ENCODE measurements at places on chromosomes 2 and 18.

DNA sequence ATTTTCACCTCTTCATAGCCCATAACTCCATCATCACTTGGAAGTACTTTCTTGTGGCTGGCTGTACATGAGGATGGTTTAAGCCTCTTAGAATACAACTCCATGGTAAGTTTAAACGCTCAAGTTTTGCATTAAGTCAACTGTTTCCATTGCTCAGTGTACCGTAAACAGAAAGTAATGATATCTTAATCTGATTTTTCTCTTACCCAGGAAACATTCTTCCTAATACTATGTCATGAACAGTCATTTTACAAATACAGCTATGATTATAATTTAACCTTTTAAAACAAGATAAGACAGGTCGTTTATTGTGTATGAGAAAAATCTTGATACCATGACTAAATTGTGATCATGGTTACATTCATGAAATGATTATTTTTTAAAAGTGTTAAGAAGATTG lies 11.6 kb upstream of the DYNC2LI1 start:
- DNase-seq = no peak

DNA sequence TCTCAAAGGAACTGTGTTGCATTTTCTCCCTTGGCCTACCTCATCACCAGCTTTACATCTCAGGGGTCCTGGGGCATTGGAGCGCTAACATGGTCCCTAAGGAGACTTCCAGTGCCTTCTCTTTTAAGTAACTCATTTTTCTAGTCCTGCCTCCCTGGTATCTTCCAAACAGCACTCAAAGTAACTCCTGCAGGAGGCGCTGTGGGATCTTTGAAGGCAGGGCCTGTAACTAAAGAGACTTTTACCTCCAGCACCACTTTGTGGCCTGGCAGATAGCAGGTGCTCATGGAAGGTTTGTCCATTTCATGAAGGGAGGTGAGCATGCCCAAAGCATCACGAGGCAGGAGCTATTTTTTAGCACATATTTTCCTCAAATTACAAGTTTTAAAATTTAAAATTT lies 411.0 kb upstream of the GYPC start:
- DNase-seq = no peak

DNA sequence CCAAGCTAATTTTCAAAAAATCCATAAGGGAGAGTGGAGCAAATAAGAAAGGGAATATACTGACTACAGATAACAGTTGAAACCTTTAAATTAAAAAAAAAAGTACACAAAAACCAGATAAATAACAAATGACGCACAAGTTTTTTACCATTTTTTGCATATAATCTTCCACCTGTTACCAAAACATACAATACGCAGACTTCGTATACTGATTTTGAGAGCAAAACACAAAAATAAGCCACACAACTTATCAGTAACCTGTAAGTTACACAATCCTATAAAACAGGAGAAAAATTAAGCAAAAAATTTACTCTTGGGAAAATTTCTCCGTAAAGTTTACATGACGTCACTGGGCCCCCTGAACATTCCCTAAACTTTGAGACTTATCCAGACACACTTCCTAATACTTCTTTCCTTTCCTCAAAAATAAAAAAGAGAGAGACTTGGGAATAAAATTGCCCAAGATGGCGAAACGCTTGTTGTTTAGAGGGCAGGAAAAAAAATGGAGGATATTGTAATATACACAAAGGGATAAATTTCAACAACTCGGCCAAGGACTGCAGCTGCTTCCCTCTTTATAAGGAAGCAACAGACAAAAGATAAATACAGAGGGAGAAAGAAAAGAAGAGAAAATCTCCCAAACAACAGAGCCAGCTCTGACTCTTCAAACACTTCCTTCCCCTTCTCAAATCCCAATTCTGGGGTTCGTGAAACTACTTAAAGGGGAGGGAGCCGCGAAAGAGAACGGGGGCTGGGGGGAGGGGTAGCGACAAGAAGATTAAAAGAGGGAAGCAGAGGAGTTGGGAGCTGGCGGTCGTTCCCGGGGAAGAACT lies 1.6 kb downstream of the BAZ2B start:
- peak; percentile 43 for DNase-seq

- DNase-seq = no peak
These were observed 16.2 kb downstream of the IWS1 start for GRCh38 chr2:127510073-127510472.

DNA sequence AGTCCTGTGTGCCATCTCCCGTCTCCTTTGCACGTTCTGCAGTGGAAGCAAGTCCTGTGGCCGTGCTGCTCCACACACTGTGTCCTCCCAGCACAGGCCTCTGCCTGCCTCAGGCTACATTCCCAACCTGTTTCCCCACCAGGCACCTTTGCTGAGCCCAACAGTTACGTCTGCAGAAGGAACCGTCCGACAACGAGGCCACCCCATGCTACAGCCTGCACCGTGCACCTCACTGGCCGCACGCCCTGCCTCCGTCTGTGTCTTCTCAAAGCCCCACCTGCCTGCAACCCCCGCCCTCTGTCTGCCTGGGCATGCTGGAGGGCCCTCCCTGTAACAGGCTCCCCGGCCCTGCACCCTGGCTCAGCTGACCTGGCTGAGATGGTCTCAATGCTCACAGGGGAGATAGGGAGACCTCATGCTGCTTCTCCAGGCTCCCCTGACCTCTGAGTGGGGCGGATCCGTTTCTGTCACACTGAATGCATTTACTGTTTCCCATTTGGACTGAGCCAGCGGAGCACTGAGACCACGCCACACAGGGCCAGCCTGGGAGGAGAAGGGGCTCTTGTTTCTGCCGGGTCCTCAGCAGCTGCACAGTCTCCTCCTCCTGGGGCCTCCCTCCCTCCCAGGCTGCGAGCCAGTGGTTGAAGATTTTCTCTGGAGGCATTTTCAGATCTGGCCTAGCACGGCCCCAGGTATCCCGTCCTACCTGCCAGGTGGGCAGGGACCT lies 109.1 kb upstream of the OTOS start:
- no peak for DNase-seq

- DNase-seq = no peak
These were observed 71.2 kb downstream of the TGFA start for GRCh38 chr2:70482401-70482800.

DNA sequence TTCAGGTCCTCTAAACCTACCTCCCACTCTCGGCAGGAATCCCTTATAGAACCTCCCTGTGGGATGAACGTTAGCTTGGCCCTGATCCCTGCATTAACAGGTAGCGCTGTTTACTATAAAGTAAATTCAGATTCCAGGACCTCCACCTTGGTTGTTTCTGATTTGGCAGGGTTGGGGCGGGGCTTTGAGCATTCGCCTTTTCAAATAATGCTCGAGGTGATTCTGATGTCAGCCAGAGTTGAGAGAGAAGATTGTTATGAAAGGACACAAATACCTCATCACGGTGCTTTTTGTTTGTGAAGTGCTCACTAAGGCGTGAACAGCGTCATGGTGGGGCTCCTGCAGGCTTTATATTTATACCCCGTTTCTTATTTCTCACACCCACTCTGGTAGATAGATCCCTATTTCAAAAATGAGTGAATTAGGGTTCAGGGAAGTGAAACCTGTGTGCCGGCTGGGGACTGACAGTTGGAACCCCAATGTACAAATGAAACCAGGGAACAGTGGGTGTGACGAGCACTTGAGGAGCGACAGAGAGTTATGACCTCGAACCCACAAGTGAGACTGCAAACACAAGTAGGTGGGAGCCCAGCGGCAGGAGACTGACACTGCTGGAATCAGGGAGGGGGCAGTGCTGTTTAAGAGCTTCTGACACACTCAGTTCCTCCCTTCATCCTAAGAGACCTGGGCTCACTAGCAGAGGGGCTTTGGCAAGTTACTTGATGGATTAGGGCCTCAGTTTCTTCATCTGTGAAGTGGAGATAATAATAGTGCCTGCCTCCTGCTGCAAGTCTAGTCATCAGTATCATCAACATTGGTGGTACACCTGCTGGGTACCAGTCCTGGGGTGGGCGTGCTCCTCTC lies 14.2 kb upstream of the CXCR4 start:
- no peak for DNase-seq

DNA sequence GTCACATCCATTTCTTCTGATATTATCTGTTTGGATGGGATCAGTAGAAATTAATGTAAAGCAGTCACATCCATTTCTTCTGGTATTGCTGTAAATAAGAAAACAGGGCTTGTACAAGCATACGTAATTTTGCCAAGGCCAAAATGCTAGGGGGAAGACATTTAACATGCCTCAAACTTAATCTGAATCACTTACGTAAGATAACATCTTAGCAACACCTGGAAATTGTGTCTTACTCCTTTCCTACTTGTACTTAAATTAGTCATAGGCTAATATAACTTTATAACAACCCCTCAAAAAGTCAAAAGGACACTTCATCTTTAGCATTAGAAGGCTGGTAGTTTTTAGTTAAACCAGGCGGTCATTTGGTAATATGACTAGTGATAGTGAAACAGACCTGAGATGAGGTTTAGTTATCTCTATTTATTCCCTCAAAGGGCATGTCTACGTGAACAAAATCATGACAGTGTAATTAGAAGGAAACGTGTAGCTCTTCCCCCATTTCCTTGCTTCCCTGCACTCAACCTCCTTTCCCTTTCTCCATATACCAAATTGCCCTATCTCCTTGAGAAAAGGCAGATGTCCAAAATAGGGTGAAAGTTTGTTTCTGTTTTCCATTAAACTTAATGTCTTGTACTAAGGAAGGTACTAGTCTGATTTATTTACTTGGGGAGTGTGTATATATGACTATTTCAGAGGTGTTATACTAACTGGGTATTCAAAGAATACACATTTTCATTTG lies 99.3 kb upstream of the FZD5 start:
- DNase-seq = no peak

GRCh38 chr2:146776596-146776995 lies 1068.2 kb upstream of the ACVR2A start:
- no peak for DNase-seq

GRCh38 chr18:47143899-47144485 lies 6.3 kb downstream of the HDHD2 start:
- no peak for DNase-seq

- DNase-seq = no peak
These were observed 24.2 kb downstream of the BCL11A start for GRCh38 chr2:60529136-60529784.

DNA sequence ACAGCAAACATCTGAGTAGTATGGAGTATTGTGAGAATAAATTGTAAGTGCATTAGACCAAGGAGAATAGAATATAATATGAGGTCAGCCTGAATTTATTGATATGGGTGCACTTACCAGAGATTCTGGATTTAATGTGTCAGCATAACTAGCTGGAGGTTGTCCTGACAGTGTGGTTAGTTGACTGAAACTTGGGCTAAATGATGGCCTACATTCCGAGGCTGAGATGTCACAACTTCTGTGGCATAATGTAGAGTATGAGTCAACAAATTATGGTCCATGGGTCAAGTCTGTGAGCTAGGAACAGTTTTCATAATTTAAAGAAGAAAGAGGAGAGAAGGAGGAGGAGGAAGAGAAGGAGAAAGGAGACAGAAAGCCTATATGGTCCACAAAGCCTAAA lies 127.6 kb downstream of the QPCT start:
- peak; percentile 33 for DNase-seq

DNA sequence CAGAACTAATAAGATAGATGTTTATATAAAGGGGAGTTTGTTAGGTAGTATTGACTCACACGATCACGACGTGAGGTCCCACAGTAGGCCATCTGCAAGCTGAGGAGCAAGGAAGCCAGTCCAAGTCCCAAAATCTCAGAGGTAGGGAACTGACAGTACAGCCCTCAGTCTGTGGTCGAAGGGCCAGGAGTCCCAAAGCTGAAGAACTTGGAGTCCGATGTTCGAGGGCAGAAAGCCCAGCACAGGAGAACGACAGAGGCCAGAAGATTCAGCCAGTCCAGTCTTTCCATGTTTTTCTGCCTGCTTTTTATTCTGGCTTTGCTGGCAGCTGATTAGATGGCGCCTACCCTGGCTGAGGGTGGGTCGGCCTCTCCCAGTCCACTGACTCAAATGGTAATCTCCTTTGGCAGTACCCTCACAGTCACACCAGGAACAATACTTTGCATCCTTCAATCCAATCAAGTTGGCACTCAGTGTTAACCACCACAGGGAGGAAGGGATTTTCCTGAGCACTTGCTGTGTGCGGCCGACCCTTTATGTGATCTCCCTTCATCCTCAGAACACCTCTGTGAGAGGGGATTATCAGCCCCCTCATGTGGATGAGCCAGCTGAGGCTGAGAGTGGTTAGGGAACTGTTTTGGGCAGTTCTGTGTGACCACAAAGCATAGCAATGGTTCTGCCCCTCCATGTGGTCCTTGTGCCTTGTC lies 78.3 kb downstream of the RNF144A start:
- DNase-seq = no peak

GRCh38 chr18:67520351-67520921 lies 3.9 kb upstream of the DSEL start:
- DNase-seq = peak; percentile 44

GRCh38 chr2:121748202-121748601 lies 7.2 kb upstream of the TSN start:
- DNase-seq = peak; percentile 10

GRCh38 chr2:190596993-190597392 lies 51.9 kb upstream of the NAB1 start:
- no peak for DNase-seq

DNA sequence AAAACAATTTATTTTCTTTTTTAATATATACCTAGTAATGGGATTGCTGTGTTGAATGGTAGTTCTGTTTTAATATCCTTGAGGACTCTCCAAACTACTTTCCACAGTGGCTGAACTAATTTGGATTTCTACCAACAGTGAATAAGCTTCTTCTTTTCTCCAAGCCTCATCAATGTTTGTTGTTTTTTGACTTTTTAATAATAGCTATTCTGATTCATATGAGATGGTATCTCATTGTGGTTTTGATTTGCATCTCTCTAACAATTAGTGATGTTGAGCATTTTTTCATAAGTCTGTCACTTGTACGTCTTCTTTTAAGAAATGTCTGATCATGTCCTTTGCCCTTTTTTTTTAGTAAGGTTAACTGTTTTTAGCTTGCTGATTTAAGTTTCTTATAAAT lies 863.3 kb downstream of the CNTNAP5 start:
- DNase-seq = no peak

GRCh38 chr2:121095257-121096080 lies 189.5 kb downstream of the TFCP2L1 start:
- DNase-seq = no peak

Data from AG04450 (cell line).